ENCODE measurements at places on chromosomes 13 and 19.

DNA sequence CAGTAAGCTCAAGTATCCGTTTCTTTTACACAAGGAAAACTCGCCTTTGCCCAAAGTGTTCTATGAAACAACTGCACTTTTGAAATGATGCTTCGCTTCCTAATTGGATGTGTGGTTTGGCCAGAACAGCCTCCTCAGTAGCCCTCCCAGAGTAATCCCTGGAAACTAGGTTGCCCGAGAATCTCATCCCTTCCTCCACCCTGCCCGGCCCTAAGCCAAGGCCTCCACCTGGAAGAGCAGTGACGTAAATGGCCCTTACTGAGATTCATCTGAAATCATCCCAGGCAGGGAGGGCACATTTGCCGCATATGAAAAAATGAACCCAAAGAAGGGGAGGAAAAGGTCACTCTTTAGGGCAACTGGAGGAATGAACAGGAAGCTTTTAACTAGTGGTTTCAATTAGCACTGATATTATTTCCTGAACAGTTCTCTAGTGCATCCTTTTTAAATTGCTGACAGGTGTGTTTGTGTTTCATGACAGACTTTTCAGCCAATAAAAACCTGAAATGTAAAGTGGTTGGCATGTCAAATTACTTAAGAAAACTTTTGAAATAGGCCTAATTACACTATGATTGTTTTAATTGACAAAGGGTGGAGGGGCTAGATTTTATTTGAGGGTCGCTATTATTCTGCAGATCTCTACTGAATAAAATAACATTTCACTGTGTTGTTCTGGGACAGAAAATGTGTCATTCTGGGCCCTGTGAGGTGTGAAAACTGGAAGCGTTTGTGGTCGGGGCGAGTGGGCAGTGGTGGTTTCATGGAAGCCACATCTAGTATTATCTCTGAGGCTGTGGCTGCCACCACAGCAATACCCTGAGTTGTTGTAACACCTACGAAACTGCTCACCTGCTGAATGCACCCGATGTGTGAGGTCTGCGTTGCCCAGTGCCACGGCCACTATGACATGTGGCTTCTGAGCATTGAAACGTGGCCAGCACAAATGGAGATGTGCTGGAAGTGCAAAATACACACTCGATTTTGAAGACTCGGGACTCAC lies 112.1 kb downstream of the ZIC5 start:
- peak; percentile 59 for DNase-seq

DNA sequence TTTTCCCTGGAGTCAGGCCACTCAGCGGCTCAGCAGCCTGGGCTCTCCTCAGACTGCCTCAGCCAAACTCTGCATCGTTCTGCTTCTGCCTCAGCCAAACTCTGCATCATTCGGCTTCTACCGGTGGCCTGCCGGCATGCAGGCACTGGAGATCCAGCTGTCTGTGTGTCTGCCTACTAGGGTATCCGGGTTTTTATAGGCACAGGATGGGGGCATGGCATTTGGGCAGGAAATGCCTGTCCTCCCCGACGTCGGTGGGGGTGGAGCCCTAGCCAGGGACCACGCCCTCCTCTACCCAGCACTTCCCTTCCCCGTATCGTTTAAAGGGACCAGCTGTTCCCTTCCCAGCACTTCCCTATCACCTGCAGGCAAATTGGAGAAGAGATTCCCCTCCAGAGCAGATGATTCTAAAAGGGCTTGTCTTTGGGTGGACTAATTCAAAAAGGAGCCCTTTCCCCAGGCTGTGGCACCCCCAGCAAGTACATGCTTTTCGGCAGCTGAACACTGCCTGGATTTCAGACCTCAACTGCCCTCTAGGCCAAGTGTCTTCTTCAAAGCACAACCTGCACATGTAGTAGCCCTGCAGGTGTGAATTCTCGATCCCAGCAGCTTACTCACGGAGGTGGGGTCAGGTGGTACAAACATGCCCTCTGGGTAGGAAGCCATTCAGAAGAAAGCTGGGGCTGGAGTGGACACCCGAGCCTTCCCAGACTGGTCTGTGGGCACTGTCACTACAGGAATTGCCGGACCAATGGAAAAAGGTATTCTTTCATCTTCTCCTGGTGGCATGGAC lies 25.4 kb upstream of the GPR12 start:
- DNase-seq: peak; percentile 52

DNA sequence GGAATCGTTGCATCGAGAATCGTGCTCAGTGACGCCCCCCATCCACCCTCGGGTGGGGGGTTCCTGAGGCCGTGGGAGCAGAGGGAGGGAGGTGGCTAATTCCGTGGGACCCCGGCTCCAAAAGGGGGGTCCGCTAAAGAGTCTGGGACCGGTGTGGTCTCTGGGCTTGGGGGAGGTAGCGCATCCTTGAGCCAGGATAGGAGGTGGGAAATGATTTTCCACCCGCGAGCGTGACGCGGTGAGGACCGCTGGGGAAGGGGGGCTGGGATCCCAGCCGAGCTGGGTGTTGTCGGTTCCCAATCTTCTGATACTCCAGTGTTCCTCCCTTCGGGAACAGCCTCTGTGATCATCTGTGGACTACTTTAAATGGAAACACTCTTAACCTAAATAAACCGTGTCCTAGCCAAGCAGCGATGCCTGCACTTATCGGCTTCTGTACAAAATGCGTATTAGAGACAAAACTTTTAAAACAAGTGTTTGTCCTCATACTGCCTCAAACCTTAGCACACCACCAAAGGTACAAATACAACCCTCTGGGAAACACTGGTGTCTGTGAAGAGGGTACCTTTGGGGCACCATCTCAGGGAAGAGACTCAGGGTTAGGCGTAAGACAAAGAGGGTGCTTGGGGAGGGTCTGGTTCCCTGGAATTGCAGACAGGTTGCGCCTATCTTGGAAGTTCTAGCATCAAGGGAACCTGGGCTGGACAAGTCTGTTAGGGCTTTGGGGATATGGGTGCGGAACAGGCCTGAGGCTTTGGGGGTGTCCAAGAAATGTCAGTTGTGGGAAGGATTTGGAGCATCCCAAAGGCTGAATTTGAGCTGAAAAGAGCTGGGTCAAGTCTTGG lies 16.0 kb downstream of the KCNC3 start:
- DNase-seq: no peak

DNA sequence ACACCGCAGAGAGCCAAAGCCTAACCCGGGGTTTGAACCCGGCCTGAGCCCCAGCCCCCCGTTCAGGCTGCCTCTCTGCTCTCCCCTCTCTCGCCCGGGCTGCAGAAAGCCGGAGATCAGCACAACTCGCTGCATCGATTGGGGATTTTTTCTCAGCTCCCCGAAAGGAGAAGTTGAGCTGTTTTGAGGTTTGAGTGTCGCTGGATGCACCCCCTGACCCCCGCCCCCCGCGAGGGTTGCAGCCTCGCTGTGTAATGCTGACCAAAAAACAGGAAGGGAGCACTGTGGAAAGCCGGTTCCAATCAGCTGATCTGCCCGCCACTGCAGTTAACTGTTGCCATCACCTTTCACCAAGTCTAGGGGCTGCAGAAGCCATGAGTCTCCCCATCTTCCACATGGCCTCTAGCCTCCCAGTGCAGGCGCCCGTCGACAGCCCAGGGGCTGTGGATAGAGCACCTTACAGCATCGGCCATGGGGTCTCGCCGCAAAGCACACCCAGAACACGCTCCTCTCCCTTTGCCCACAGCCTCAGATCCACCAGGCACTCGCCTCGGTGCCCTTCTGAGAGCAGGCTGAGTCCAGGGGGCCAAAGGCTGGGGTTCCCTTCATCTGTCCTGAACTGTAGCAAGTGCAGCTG lies 34.5 kb downstream of the MYO9B start:
- no peak for DNase-seq

DNA sequence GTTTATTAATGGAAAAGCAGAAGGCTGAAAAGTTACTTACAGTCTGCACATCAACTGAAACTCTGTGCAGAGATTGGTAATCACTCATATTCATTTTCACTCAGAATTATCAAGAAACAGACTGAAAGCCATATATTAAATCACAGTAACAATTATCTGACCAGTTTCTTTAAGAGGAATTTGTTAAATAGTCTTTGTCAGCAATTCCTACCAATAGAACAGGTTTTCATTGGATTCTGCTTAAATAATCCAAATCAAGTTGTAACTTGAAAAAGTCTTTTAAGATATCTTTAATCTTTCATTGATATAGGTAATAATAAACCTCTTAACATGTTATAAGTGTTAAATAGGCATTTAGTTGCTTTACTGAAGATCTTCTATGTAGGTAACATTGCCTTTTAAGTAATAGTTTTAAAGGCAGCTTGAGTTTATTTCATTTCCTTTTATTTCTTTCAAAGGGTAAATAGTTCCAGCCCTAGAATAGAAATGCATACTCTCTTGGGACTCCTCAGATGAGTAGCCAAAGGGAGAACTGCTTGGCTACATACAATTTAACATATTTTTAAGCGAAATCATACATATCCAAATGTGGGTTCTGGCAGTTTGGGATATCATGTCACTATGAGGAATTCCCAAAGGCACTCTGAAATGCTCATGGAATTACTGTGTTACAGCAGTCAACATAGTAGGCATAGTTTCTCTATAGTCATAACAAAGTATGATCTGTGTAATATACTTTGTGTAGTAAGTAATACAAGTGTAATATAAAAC lies 326.0 kb upstream of the SPRY2 start:
- no peak for DNase-seq

- no peak for DNase-seq
These were observed 19.6 kb upstream of the ZNRF4 start for GRCh38 chr19:5435642-5436017.

- no peak for DNase-seq
These were observed 26.3 kb downstream of the BCAT2 start for GRCh38 chr19:48784527-48784926.

DNA sequence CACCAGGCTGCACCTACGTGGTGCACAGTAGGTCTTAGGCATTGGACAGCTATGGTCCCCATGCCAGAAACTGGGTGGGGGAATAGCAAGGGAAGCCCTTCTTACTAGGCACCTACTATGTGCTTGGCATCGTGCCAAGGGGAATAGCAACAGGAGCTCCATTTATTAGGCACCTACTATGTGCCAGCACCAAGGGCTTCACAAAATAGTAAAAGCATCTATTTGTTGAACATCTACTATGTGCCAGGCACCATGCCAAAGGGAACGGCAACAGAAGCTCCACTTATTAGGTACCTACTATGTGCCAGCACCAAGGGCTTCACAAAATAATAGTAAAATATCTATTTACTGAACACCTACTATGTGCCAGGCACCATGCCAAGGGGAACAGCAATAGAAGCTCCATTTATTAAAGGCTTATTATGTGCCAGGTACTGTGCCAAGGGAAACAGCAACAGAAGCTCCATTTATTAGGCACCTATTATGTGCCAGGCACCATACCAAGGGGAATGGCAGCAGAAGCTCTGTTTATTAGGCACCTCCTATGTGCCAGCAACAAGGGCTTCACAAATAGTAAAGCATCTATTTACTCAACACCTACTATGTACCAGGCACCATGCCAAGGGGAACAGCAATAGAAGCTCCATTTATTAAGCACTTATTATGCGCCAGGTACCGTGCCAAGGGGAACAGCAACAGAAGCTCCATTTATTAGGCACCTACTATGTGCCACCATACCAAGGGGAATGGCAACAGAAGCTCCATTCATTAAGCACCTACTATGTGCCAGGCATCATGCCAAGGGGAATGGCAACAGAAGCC lies 108.5 kb downstream of the PTPRS start:
- no peak for DNase-seq

DNA sequence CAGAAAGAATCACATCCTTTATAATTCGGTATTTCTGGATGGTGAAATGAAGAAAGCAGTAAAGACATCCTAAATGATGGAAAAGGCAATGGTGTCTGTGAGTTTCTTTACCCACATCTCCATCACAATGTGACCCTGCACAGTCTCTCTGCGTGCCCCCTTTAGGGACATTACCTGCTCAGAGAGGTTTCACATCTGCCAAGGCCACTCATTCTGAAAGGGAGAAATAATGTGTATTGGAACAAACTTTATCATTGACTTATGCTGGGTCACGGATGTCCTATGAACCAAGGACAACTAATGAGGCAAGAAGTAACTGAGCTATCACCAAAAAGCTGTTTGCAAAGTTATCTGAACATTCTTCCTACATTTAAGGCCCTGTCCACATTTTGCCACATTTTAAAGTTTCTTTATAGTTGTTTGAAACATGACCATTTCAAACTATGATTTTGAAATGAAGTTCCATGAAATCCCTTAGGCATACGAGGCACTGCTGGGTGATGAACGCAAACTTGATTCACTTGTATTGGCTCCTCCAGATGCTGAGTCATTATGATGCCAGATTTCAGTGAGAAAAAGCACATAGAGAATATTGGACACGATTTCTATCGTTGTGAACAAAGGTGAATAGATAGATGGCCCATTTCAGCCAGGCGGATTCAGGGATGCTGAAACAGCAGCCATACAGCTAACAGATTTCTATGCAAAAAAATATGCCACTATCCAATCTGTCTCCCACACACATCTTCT lies 63.5 kb upstream of the HMGB1 start:
- DNase-seq: no peak

DNA sequence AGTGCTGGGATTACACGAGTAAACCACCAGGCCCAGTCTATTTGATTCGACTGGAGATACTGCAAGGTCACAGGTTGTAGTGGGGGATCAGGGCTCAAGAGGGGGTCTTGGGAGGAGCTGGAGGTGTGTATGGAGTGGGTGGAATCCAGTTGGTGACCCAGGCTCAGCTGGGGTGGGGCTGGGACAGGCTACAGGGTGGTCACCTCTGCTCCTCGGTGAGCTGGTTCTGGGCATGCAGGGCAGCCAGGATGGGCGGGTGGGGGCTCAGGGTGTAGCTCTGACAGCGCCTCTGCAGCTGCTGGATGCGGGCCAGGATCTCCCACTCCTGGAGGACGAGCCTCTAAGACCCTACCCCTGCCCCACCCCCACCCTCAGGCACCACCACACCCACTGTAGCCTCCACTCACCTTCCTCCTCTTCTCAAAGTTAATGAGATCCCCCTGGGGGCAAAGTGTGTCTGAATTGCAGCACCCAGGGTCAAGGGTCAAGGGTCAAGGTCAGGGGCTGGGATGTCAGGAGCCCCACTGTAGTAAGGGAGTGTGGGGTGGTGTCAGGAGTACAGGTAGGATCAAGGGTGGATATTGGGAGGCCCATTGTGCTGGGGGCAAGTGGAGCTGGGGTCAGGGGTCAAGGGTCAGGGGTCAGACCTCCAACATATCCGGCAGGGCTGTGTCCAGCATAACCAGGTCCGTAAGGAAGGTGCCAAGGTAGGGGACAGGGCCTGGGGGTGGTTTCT lies 17.1 kb downstream of the RGL3 start:
- no peak for DNase-seq

DNA sequence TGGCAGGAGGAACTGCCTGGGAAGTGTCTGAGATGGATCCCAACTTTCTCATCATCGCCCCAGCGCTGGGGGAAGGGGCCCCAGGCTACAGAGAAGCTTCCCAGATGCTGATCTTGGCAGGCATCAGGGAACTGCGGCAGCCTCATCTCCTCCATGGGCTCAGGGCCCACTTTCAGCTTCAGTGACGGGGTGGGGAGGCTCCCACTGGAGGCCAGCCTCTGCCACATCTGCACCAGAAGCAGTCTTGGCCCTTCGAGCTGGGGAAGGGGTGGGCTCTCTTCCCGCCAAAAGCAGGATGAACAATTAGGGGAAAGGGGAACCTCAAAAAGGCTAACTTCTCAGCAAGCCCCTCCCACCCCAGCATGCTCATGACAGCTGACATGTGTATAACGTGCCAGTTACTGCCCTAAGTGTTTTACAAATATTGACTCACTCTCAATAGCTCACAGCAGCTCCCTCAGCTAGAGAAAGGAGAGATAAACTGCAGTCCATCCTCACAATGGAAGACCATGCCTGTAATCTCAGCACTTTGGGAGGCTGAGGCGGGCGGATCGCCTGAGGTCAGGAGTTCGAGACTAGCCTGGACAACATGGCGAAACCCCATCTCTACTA lies 7.1 kb upstream of the S1PR2 start:
- DNase-seq: no peak

Data from T-helper 2 cell (primary cell).